ENCODE measurements at places on chromosomes 2 and 18.

DNA sequence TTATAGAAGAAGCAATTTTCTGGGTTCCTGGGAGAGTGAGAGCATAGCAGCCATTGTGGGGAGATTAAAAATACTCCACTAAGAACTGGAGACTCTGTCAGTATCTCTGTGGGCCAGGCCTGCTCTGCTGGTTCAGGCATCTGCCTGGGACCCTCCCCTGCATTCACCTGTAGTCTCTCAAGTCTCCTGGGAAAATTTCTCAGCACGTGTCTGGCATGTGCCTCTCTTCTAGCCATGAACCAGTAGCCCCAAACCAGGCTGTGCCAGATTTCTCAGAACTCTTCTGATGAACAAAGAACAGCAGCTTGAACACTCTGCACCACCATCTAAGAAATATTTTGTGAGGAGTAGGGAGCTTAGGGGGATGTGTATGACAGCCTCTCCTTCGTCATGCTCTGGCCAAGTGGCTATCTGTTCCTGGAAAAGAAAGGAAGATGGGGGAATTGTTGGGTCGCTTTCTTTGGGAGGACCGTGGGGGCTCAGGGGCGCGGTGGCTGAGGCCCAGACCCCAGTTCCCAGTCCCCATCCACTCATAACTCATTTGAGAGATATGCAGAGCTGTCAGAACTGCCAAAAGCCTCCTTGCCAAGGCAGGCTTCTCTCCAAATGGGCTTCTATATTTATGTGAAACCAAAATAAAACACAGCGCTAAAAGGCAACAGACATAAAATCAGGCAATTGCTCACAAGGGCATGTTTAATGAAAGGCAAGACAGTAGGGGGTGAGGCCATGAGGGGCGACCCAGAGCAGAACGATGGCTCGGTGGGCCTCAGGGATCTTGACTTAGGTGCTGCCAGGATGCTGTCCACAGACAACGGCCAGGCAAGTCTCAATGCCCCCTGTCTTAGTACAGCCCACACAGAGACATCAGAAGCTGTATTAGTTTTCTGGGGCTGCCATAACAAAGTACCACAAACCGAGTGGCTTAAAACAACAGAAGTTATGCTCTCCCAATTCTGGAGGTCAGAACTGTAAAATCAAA, 114.7 kb upstream of the TNP1 start:
- DNase-seq, result no peak

DNA sequence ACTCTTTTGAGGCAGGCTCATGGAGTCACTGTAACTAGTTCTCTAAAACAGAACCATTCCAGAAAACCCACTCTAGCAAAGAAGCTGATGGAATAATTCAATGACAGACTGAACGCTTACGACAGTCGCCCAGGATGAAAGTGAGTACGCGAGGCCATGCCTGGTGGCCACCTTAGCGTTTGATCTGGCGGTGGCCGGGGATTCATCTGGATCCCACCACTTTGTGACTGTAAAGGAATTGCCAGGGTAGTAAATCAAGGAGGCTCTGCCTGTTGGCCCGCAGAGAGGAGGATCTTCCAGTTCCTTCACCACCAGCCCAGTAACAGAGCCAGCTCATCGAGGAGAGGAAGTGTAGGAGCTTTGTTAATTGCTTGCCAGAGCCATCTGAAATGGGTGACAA, 34.6 kb downstream of the GREB1 start:
- DNase-seq, result no peak

GRCh38 chr18:8810157-8810556, 104.8 kb downstream of the MTCL1 start:
- no peak for DNase-seq

GRCh38 chr2:190119257-190119656, 56.7 kb upstream of the MSTN start:
- no peak for DNase-seq

GRCh38 chr2:68362749-68363148, 2.3 kb upstream of the PLEK start:
- DNase-seq, result no peak

DNA sequence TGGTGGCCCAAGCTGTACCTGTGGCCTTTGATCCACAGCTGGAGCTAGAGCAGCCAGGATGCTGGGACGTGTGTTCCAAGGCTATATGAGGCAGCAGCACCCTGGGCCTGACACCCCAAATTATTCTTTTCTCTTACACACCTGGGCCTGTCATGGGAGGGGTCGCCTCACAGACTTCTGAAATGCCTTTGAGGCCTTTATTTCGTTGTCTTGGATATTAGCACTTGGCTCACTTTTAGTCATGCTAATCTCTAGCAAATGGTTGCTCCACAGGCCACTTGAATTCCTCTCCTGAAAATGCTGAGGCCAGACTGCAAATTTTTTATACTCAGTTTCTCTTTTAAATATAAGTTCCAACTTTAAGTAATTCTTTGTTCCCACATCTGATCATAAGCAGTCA, 22.0 kb upstream of the IL1R2 start:
- no peak for DNase-seq

- no peak for DNase-seq
Measured at GRCh38 chr2:15736396-15737180, 144.9 kb downstream of the DDX1 start.

DNA sequence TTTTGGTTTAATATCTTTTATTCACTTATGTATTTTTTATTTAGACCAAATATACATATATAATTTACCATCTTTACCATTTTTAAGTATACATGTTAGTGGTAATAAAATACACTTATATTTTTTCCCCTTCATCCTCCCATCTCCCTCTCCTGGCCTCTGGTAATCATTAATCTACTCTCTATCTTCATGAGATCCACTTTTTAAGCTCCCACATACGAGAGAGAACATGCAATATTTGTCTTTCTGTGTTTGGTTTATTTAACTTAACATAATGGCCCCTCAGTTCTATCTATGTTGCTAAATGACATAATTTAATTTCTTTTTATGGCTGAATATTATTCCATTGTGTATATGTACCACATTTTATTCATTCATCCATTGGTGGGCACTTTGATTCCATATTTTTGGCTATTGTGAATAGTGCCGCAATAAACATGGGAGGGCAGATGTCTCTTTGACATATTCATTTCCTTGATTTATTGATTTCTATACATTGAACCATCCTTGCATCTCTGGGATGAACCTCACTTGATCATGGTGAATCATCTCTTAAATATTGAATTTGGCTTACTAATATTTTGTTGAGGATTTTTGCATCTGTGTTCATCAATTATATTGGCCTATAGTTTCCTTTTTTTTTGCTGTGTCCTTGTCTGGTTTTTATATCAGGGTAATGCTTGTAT, 41.5 kb upstream of the MEP1B start:
- DNase-seq, result no peak

GRCh38 chr2:242058116-242058680, 188.7 kb downstream of the RTP5 start:
- no peak for DNase-seq

GRCh38 chr2:217045700-217046475, 186.0 kb upstream of the TNP1 start:
- DNase-seq, result peak; percentile 71

DNA sequence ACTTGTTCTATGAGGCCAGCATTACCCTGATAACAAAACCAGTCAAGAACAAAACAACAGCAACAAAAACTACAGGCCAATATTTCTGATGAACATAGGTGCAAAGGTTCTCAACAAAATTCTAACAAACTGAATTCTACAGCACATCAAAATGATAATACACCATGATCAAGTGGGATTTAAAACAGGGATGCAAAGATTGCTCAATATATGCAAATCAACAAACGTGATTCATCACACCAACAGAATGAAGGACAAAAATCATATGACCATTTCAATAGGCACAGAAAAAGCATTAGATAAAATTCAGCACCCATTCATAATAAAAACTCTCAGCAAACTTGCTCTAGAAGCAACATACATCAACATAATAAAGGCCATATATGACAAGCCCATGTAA, 173.6 kb downstream of the CAMKMT start:
- DNase-seq, result no peak

DNA sequence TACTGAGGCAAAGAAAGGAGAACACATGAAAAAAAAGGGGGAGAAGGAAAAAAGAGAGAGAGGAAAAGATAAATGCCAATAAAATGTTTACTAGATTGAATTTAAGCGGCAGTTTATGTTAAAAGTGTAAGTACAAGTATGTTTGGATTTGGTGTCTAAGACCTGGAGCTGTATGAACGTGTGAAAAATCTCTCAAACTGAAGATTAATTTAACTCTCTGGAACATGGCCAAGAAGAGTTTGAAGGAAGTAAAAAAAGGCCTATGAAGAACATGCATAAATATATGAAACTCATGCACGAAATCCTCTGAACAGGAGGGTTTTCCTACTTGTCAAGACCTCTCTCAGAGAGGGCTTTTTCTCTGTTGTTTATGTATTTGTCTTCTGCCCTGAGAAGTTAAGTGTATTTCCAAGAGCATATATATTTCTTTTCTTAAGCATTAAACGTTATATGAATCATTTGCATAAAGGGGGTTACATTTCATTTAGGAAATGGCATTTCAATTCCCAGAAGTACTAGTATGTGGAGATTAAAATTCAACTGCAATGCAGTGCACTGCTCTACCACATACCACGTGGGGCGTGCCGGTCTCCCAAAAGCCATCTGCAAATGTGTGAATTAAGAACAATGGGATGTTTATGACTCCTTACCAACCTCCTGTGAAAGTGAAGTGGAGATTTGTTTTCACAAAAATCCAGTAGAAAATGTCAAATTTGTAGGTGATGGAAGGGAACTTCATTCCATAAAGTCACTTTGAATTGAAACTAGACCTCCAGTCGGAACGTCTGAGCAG, 281.1 kb upstream of the TRIB2 start:
- DNase-seq, result no peak

DNA sequence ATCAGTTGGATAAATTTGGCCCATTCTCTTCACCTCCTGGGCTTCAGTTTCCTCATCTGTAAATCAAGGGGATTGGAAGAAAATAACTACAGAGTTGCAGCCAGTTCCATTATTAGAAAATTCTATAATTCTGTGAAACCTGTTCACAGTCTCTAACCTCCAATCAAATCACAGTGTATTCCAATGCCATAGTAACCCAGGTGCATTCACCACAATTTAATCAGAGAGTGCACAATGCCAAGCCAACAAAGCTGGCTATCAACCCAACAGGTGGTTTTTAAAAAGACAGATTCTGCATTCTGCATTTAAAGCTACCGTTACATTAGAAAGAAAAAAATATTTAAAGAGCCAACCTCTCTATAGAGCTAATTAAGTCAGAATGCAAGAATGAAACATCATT, 308.6 kb downstream of the RNF144A start:
- no peak for DNase-seq

DNA sequence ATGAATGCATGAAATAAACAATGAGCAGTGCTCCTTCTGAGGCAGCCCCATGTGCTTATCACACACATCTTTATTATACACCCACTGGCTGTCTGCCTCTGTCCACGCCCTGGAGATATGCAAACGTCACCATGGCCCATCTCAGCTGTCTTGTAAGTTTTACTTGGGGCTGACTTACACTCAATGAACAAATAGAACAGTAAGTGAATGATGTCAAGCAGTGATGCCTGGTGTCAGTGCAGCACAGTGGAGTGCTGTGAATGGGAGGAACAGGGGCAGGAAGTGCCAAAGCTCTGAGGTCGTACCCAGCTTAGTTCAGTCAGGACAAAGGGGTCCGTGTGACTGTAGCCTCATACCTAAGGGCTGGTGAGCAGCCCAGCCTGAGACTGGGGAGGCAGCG, 659.5 kb upstream of the HS6ST1 start:
- no peak for DNase-seq

DNA sequence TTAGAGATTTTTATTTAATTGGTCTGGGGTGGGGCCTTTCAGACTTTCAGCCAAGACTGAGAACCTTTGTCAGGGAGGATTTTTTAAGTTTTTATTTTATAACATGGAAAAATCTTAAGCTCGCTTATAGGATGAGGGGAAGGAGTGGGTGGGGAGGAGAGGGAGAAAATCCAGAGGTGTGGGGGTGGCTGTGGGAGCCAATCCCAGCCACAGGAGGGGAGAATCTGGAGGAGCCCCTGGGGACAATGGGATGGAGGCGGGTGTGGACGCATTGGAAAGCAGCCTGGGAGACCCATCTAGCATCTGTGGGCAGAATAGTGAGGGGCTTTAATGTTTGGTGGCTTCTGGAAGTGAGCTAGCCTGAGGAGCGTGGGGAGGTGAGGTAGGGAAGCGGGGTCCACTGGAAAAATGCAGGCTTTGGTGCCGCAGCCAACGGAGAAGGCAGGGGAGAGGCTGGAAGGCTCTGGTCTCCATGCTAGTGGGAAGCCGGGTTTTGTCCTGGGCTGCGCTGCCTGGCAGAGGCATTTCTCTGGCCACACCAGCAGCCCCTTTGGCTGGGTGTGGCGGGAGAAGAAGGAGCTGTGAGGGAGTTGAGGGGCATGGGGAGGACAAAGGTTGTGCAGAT, 11.5 kb upstream of the INPP5D start:
- DNase-seq, result no peak

DNA sequence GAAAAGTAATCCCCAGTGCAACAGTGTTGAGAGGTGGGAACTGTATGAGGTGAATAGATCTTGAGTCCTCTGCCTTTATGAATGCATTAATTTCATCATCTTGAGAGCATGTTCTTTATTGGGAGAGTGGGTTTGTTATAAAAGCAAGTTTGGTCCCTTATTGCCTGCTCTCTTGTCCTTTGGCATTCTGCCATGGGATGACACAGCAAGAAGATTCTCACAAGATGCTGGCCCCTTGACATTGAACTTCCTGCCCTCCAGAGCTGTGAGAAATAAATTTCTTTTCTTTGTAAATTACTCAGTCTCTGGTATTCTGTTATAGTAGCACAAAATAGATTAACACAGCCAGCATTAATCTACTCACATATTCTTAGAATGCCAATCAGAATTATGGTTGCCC, 108.6 kb downstream of the EHBP1 start:
- peak; percentile 66 for DNase-seq

- DNase-seq, result no peak
Measured at GRCh38 chr18:45657357-45658335, 42.4 kb downstream of the SLC14A2 start.

- no peak for DNase-seq
Measured at GRCh38 chr2:65158557-65158956, 28.7 kb upstream of the RAB1A start.

Data from astrocyte of the spinal cord (primary cell).